ENCODE measurements at places on chromosomes 6 and 20.

GRCh38 chr20:32743237-32744112 lies at the start of gene COMMD7:
COMMD7 (minus strand) TSS chr20:32743467; CDS start chr20:32743391, 76 bp downstream.
- DNase-seq: no peak

GRCh38 chr6:87291883-87292282 lies 30.5 kb upstream of the SMIM8 start:
- no peak for DNase-seq

- no peak for DNase-seq
Observed at GRCh38 chr6:164911151-164911550, 398.3 kb downstream of the C6orf118 start.

DNA sequence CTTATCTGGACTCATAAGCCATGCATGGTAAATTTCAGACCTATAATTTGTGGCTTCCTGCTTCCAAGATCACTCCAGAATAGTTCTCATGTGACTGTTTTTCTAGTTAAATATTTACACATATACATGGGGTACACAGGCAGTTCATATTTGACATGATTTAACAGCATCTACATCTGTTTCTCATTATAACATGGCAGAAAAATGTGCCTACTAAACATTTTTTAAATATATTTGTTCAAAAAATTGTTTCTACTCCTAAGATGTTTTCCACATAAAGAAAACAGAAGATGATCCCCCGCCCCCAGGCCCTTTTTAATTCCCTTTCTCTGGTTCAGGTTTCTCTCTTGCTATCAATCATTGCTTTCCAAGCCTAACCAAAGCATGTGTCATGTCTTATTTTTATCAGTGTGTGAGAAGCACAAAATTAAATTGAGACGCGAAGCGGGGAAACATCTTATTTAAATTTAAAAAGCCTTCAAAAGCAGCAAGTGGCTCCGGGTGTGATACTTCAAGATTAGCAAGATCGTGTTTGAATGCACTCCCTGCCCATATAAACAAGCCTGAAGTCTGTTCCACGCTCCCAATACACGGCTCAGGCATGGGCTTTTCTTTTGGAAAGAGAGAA lies 37.3 kb downstream of the IPCEF1 start:
- peak; percentile 69 for DNase-seq

- no peak for DNase-seq
Observed at GRCh38 chr6:39068391-39068790, 19.8 kb downstream of the GLP1R start.

Measured in renal cortex interstitium (tissue), 15 donors.